ENCODE measurements at places on chromosomes 2 and 18. TPM values are rescaled to one million over a fixed set of nuclear protein-coding genes. Genes with fewer than 3 reads are reported as not detected.

Gene GREB1L
- not detected for total RNA-seq

DNA sequence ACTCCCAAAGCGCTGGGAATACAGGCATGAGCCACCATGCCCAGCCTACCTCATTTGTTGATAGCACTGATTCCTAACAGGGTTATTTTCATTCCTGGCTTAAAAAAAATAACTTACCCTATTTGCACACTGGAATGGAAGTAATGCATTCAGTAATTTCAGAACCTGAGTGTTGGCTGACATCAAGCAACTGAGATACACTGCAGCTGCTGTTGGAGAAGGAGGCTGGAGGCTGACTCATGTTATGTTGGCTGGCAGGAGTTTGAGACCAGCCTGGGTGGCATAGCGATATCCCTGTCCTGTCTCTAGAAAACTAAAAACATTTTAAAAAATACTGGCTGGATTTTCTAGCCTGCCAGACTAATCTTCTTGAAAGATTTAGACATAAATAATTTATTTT is 385.1 kb upstream of the MEX3C start:
- H3K36me3 ChIP-seq = no peaks in the 10 kb centered on the region
- H3K4me3 ChIP-seq = no peak overlapping the region
- H3K27me3 ChIP-seq = peaks cover 28% of the 10 kb centered on the region
- no peak for DNase-seq
- no peaks in the 10 kb centered on the region for H3K4me1 ChIP-seq

GRCh38 chr2:108560241-108560811 is 26.1 kb downstream of the LIMS1 start:
- H3K4me1 ChIP-seq = no peaks in the 10 kb centered on the region
- H3K36me3 ChIP-seq = no peaks in the 10 kb centered on the region
- H3K27me3 ChIP-seq = no peaks in the 10 kb centered on the region
- no peak overlapping the region for H3K27ac ChIP-seq

GRCh38 chr2:221485503-221485870 is 86.6 kb downstream of the EPHA4 start:
- no peaks in the 10 kb centered on the region for H3K36me3 ChIP-seq
- H3K4me1 ChIP-seq = no peaks in the 10 kb centered on the region
- DNase-seq = no peak
- H3K27ac ChIP-seq = no peak overlapping the region
- H3K4me3 ChIP-seq = no peak overlapping the region

Gene LIMS2
- total RNA-seq = not detected

Gene CYS1
- total RNA-seq = 0.45 TPM

DNA sequence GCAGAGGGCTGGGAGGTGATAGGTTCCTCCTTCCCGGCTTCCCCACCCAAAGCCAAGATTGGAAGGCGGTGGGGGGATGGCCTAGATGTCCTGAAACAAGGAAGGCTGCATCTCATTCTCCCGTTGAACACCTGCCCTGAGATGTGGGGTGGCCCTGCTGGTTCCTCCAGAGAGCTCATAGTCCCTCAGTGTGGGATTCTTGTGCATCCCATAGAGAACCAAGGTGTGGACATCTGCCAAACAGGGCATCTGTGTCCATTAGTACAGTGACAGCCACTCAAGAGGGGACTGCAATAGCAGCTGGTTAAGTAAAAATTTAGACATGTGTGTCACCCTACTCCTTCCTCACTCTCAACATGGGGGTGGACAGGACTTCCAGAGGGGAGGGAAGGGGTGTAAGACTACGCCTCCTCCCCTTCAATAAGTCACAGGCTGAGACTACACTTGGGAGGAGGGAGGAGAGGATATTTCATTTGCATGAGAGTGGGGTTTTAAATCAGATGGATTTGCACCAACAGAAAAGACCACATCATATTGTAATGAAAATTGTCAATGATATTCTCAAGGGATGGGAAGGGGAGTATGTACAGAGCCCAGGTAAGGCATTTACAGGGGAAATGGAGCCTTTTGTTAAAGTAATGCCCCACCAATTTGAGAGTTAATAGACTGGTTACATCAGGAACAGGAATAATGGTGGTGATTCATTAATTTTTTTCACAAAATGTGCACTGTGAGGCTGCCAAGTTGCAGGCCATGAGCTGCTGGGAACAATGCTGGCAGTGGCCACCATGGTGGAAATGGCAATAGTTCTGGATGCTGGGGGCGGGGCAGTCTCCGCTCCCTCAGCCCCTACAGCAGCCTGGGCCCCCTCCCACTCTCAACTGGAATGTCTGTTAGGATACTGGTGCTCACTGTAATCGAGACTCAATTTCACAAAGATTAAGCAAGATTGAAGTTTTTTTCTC is 80.6 kb downstream of the TEX51 start:
- no peak overlapping the region for H3K4me3 ChIP-seq
- no peak for DNase-seq
- no peak overlapping the region for H3K27ac ChIP-seq
- H3K27me3 ChIP-seq = peaks cover 6% of the 10 kb centered on the region
- no peaks in the 10 kb centered on the region for H3K4me1 ChIP-seq

- peaks cover 6% of the 10 kb centered on the region for H3K36me3 ChIP-seq
- no peak overlapping the region for H3K4me3 ChIP-seq
- no peak for DNase-seq
- no peaks in the 10 kb centered on the region for H3K27me3 ChIP-seq
- no peaks in the 10 kb centered on the region for H3K4me1 ChIP-seq
Observed at GRCh38 chr2:100404411-100404810, 13.1 kb downstream of the CHST10 start.

Gene EHD3
- 2.9 TPM for total RNA-seq

DNA sequence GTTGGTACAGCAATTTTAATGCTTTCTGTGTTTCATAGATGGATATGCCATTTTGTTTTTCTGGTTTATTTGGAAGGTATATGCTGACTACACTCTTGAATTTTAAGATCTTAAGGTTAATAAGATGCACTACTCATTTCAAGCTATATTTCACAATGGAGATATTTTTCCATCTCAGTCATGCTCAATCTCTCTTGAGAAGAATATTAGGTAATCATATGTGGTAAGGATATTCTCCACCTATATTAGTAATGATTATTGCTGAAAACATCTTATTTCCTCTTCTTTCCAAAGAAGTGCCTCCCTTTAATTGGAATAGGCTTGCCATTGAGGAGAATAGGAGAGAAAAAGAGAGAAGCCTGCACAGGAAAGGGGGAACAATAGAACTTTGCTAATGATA is 40.1 kb downstream of the EPB41L3 start:
- DNase-seq = no peak
- no peaks in the 10 kb centered on the region for H3K36me3 ChIP-seq

Measured in natural killer cell treated with Interleukin-12 subunit alpha and Interleukin-12 subunit beta and Interleukin-15 and Interleukin-18, amount 100 ng/mL, for 72 hours (primary cell).